ENCODE measurements at places on chromosomes 4 and X.

DNA sequence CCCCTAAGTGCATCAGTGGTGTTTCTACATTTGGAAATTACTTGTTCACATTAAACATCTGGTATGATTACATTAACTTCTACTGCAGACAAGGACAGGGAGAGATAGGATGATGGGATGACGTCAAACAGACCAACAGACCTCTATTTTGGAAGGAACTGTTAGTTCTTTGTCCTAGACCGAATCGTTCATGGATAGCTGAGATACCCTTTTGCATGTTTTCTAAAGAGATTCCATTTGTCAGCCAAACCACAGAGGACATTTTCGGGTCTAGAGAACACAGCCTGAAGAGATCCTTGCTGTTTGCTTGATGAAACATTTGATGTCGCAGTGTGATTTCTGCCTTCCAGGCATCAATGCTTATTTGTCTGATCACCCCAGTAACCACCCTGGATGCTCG, 27.7 kb downstream of the CHST7 start:
- no peak for DNase-seq

DNA sequence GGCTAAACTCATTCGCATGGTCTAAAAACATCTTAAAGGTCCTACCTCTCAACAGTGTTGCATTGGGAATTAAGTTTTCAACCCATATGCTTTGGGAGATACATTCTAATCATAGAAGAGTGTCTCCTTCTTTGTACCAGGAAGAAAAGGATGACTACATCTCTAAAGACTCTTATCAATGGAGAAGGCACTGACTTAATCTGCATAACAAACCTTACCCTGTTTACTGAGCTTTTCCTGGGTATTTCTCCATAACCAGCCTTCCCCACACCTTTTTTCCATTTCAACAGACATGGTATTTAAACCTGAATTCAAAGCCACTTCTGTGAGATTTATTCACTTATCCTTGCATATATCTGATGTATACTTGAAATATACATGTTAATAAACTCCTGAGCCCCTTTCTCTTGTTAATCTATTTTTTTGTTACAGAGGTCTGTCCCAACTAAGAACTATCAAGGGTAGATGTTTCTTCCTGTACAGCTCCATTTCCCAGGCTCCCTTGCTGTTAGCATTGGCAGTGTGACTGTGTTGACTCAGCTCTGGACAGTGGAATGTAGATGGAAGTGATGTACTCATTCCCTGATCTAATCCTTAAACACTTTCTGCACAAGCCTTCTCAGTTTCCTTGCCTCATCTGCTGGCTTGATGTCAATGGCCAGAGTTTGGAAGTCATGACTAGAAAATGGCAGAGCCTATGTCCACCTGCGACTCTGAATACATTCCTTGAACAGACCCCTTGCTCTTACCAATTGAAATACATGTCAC, 148.9 kb upstream of the CPEB2 start:
- DNase-seq, result no peak

DNA sequence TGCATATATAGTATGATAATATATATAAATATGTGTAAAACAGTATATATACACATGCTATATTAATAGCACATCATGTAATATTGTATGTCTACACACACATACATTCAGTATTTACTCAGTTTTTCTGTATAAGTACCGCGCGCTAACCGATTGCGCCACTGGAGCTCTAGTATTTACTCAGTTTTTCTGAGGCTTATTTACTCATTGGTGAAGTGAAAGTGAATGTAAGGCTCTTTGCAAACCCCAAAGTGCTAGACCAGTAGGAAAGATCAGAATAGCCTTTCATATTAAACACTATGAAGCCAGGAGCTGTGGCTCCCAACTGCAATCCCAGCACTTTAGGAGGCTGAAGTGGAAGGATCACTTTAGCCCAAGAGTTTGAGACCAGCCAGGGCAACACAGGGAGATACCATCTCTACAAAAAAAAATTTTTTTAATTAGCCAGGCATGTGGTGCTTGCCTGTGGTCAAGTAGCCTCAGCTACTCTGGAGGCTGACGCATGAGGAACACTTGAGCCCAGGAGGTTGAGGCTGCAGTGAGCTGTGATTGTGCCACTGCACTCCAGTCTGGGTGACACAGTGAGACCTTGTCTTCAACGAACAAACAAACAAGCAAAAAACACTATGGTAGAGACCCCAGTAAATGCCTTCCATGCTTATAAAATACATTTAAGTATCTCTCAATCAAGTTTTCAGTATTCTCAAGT, 125.8 kb downstream of the KIT start:
- DNase-seq, result no peak

- DNase-seq, result no peak
These were observed 32.1 kb downstream of the XK start for GRCh38 chrX:37717708-37718107.

GRCh38 chrX:101399825-101400224, 7.9 kb downstream of the GLA start:
- DNase-seq, result no peak

- DNase-seq, result no peak
These were observed 45.2 kb upstream of the CEP135 start for GRCh38 chr4:55903577-55903976.

DNA sequence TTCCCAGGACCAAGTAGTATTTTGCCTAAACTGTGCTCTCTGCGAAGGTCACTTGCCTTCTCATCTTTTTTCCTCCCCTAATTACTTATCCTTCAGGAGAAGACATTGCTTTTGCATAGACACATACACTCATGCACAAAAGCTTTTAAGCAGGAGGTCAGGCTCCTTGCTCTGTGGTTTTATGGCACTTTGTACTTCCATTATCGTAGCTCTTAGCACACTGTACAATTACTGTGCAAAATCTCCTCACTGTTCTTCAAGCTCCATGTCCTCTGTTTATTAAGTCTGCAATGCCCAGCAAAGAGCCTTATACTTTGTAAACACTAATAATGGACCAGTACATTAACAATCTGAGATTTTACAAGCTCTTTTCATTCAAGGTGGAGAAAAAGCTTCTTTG, 188.4 kb upstream of the GNPDA2 start:
- DNase-seq, result no peak

DNA sequence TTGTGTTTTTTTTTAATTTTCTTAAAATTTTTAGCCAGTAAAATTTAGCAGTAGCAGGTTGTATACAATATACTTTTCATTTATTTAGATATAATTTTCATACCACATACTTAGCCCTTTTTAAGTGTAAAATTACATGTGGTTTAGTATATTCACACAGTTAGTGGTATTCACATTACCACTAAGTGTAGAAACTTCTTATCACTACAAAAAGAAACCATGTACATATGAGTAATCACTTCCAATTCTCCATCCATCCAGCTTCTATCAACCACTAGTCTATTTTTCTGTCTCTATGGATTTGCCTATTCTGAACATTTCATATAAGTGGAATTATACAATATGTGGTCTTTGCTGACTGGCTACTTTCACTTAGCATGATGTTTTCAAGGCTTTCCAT, 109.0 kb downstream of the ZC4H2 start:
- no peak for DNase-seq

GRCh38 chr4:162849937-162850336, 316.8 kb downstream of the NAF1 start:
- no peak for DNase-seq

GRCh38 chrX:53085661-53086229, 3.6 kb downstream of the TSPYL2 start:
- no peak for DNase-seq
